Activated CD8-positive, alpha-beta memory T cell treated with anti-CD3 and anti-CD28 coated beads for 48 hours (primary cell): ENCODE measurements at places on chromosomes 12 and 14.

- DNase-seq = no peak
Observed at GRCh38 chr14:65045006-65045405, 57.3 kb downstream of the MAX start.

- no peak for DNase-seq
Observed at GRCh38 chr14:104220215-104221070, 82.1 kb downstream of the KIF26A start.

GRCh38 chr12:10220398-10221077, 7.9 kb downstream of the GABARAPL1 start:
- no peak for DNase-seq

DNA sequence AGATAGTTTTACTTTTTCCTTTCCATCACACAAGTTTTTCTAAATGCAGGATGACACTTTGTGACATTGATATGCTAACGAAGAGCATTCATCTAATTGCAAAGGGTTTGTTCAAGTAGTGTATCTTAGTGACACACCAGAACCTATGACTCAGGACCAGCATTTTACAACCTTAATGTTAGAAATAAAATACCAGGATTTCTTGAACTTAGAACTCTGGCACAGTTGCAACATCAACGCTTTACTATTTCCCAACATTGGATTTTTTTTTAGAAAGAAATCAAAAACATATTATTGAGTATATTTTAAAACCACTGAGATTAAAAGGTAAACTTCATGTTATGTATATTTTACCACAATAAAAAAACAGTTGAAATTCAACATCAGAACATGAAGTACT, 17.9 kb upstream of the PLEKHG6 start:
- DNase-seq = no peak

DNA sequence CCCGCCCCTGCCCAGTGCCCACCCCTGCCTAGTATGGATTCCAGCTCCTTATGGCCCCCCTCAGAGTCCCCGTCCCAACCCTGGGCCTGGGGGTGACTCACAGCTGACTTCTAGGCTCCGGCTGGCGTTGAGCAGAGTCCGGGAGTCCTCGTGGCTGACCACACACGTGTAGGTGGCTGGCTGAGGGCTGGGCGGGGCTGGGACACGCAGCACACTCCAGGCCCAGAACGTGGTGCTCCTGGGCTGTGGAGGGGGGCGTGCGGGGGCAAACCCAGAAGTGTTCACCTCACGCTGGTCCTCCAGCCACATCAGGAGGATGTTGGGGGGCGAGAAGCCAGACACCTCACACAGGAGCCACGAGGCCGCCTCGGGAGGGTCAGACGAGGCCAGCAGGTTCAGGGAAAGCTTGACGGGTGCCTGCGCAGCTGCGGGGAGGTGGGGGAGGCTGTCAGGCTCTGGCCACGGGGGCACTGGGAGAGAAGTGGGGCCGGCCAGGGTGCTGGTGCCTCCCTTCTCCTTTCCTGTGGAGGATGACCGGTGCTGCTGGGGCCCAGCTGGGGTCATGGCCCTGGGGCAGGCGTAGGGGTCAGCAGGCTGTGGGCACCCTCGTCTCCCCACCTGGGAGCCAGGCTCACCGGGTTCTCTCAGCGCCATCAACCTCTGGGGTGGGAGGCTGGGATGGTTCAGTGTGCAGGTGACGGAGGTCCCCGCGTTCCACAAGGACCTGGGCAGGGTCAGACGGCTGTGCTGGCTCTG, 314.1 kb downstream of the TMEM121 start:
- no peak for DNase-seq

GRCh38 chr14:38255673-38256532, at the start of gene CLEC14A:
Gene CLEC14A, minus strand, starts transcription at chr14:38256093. Its CDS starts 71 bp downstream, at chr14:38256022.
- no peak for DNase-seq
